ENCODE measurements at places on chromosomes 2 and 18. TPM values are rescaled to one million over a fixed set of nuclear protein-coding genes. Genes with fewer than 3 reads are reported as not detected.
A peak's percentile ranks its signal among the peaks of the same experiment; 100 is the strongest.

DNA sequence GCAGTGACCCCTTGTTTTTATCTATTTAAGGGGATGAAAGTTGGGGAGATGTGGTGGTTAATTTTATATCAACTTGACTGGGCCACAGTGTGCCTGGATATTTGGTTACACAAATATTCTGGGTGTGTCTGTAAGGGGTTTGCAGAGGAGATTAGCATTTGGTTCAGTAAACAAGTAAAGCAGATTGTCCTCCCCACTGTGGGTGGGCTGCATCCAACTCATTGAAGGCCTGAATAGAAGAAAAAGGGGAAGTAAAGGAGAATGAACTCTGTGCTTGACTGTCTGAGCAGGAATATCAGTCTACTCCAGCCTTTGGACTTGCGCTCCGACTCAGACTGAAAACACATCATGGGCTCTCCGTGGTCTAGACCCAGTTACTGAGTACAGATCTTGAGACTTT lies 80.9 kb downstream of the GCA start:
- no peak for DNase-seq
- no peaks in the 10 kb centered on the region for H3K27me3 ChIP-seq
- no peaks in the 10 kb centered on the region for H3K4me1 ChIP-seq
- no peak overlapping the region for H3K4me3 ChIP-seq

DNA sequence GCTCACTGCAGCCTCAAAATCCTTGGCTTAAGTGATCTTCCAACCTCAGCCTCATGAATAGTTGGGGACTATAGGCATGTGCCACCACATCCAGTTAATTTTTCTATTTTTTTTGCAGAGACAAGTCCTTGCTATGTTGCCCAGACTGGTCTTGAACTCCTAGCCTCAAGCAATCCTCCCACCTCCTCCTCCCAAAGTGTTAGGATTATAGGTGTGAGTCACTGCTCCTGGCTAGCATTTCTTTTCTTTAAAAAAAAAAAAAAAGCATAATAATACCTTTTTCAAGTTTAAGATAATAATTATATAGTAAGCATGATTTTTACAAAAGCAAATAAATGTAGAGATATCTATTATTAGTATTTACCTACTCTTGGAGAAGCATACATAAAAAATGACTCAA lies 36.1 kb downstream of the PPP4R1 start:
- H3K27ac ChIP-seq = no peak overlapping the region
- H3K4me3 ChIP-seq = no peak overlapping the region
- H3K27me3 ChIP-seq = no peaks in the 10 kb centered on the region
- DNase-seq = no peak
- peaks cover 60% of the 10 kb centered on the region for H3K36me3 ChIP-seq
- no peaks in the 10 kb centered on the region for H3K4me1 ChIP-seq

DNA sequence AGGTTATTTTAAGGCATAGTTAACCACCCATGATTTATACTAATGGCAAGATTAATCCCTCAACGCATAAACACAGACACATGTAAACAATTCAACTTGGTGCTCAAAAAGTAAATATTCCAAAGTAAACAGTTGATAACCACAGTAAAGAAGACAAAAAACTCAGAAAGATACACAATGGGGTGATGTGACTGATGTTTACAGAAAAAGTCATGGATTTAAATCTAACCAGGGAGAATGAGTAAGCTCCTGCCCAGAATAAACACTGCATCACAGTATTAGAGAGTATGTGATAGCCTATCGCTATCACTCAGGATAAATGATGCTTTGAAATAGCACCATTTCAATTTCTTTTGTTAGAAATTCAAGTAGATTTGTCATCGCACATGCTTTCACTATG lies 49.3 kb downstream of the HIBCH start:
- no peak for DNase-seq
- peaks cover 5% of the 10 kb centered on the region for H3K36me3 ChIP-seq
- H3K4me3 ChIP-seq = no peak overlapping the region
- H3K4me1 ChIP-seq = peaks cover 13% of the 10 kb centered on the region
- no peak overlapping the region for H3K27ac ChIP-seq
- H3K27me3 ChIP-seq = no peaks in the 10 kb centered on the region

Gene SPR
- polyA plus RNA-seq = 49.2 TPM

DNA sequence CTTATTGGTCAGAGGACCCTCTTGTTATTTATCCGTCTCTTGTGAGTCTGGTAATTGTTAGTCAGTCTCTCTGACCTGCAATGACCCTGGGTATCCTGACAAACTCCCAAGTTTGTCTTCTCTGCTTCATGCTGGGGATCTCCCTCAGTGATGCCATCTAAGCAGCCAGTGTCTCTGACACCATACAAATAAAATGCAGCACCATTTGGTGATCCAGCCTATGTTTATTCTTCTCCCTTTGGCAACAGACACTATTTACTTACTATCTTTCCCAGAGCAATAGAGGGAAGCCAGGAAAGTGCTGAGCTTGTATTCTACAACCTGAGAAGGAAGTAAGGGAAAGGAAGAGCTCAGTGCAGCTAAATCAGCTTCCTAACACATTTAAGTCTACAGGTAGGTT lies 15.9 kb downstream of the SERPINE2 start:
- no peak overlapping the region for H3K4me3 ChIP-seq
- DNase-seq = no peak
- H3K27ac ChIP-seq = no peak overlapping the region
- H3K36me3 ChIP-seq = no peaks in the 10 kb centered on the region
- H3K4me1 ChIP-seq = no peaks in the 10 kb centered on the region

GRCh38 chr2:119219873-119220272 lies 3.8 kb upstream of the STEAP3 start:
- H3K36me3 ChIP-seq = no peaks in the 10 kb centered on the region
- no peaks in the 10 kb centered on the region for H3K27me3 ChIP-seq
- H3K4me1 ChIP-seq = peaks cover 36% of the 10 kb centered on the region
- no peak overlapping the region for H3K27ac ChIP-seq
- DNase-seq = no peak

Gene SERPINB10
- not detected for polyA plus RNA-seq

GRCh38 chr18:50461251-50461650 lies 86.4 kb downstream of the SKA1 start:
- no peaks in the 10 kb centered on the region for H3K4me1 ChIP-seq
- H3K36me3 ChIP-seq = no peaks in the 10 kb centered on the region
- H3K27me3 ChIP-seq = no peaks in the 10 kb centered on the region
- no peak overlapping the region for H3K4me3 ChIP-seq
- H3K27ac ChIP-seq = no peak overlapping the region
- no peak for DNase-seq

- peaks cover 2% of the 10 kb centered on the region for H3K36me3 ChIP-seq
- no peak for DNase-seq
- no peak overlapping the region for H3K4me3 ChIP-seq
- no peaks in the 10 kb centered on the region for H3K27me3 ChIP-seq
Observed at GRCh38 chr2:112827604-112828185, 8.9 kb downstream of the IL1B start.

GRCh38 chr2:219368690-219369191 lies 19.0 kb downstream of the DNPEP start:
- peaks cover 15% of the 10 kb centered on the region for H3K4me1 ChIP-seq
- peak; percentile 61 for DNase-seq
- no peak overlapping the region for H3K4me3 ChIP-seq
- H3K36me3 ChIP-seq = peaks cover under 1% of the 10 kb centered on the region
- H3K27ac ChIP-seq = peak overlapping the region; percentile 51
- H3K27me3 ChIP-seq = no peaks in the 10 kb centered on the region

- H3K4me1 ChIP-seq = peaks cover 27% of the 10 kb centered on the region
- no peaks in the 10 kb centered on the region for H3K27me3 ChIP-seq
- peak; percentile 84 for DNase-seq
- no peak overlapping the region for H3K4me3 ChIP-seq
- H3K27ac ChIP-seq = no peak overlapping the region
Observed at GRCh38 chr2:10493634-10494281, 45.6 kb upstream of the ODC1 start.

- no peaks in the 10 kb centered on the region for H3K27me3 ChIP-seq
- no peak for DNase-seq
- no peak overlapping the region for H3K27ac ChIP-seq
- H3K4me3 ChIP-seq = no peak overlapping the region
- no peaks in the 10 kb centered on the region for H3K4me1 ChIP-seq
Observed at GRCh38 chr18:73758446-73758845, 389.2 kb downstream of the FBXO15 start.

- peaks cover 21% of the 10 kb centered on the region for H3K27me3 ChIP-seq
- DNase-seq = peak; percentile 29
- peak within 1 kb of the TSS; percentile 71 for H3K4me3 ChIP-seq
- peaks cover 21% of the 10 kb centered on the region for H3K4me1 ChIP-seq
Observed at GRCh38 chr2:152098496-152099366, at the start of gene CACNB4. Gene CACNB4, minus strand, starts transcription at chr2:152099044.

- H3K27ac ChIP-seq = no peak overlapping the region
- H3K4me1 ChIP-seq = peaks cover 7% of the 10 kb centered on the region
- H3K4me3 ChIP-seq = no peak overlapping the region
- DNase-seq = no peak
- peaks cover 31% of the 10 kb centered on the region for H3K36me3 ChIP-seq
- no peaks in the 10 kb centered on the region for H3K27me3 ChIP-seq
Observed at GRCh38 chr2:15359716-15360531, 201.2 kb downstream of the NBAS start.

GRCh38 chr2:10057231-10058107 lies 14.1 kb downstream of the KLF11 start:
- H3K27ac ChIP-seq = peak overlapping the region; percentile 34
- peak overlapping the region; percentile 20 for H3K4me3 ChIP-seq
- H3K4me1 ChIP-seq = peaks cover 23% of the 10 kb centered on the region
- no peaks in the 10 kb centered on the region for H3K27me3 ChIP-seq
- H3K36me3 ChIP-seq = peaks cover 33% of the 10 kb centered on the region
- peak; percentile 57 for DNase-seq

- H3K27ac ChIP-seq = peak overlapping the region; percentile 96
- H3K4me3 ChIP-seq = peak overlapping the region; percentile 61
- H3K4me1 ChIP-seq = peaks cover 78% of the 10 kb centered on the region
Observed at GRCh38 chr2:126657636-126658318, 1.8 kb downstream of the GYPC start.

DNA sequence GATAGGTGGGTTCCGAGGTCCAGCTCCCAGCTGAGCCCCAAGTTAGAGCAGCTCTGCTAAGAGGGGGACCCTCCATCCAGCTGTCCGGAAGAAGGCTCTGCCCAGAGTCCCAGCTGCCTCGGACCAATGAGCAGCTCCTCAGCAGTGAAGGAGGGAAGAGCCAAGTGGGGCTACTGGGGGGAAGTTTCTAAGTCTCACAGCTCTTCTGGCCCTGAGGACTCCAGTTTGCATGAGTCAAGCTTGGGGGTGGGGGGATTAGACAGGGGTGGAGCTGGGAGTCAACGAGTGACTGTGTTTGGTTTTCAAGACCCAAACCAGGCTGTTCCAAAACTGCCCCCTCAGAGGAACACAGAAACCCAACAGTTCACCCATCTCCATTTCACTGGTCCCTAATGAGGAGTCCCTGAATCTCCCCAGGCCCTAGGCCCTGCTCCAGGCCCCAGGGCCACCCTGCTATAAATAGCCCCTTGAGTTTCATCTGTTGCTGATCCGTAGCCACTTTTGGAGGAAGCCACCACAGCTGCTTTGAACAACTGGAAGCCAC lies 100.9 kb downstream of the TNS1 start:
- H3K4me3 ChIP-seq = no peak overlapping the region
- H3K27ac ChIP-seq = peak overlapping the region; percentile 92
- H3K27me3 ChIP-seq = no peaks in the 10 kb centered on the region
- peaks cover 100% of the 10 kb centered on the region for H3K4me1 ChIP-seq

- H3K36me3 ChIP-seq = no peaks in the 10 kb centered on the region
- no peak overlapping the region for H3K27ac ChIP-seq
- peaks cover 27% of the 10 kb centered on the region for H3K27me3 ChIP-seq
Observed at GRCh38 chr2:71455011-71455740, 1.8 kb downstream of the DYSF start.

Gene UGT1A10
- polyA plus RNA-seq = 2.2 TPM

- no peak overlapping the region for H3K27ac ChIP-seq
- no peak overlapping the region for H3K4me3 ChIP-seq
- peaks cover 18% of the 10 kb centered on the region for H3K36me3 ChIP-seq
- DNase-seq = no peak
- H3K4me1 ChIP-seq = peaks cover 15% of the 10 kb centered on the region
Observed at GRCh38 chr2:105768961-105769452, 24.3 kb downstream of the NCK2 start.

- H3K27ac ChIP-seq = peak overlapping the region; percentile 38
- peak; percentile 43 for DNase-seq
- no peaks in the 10 kb centered on the region for H3K27me3 ChIP-seq
- no peaks in the 10 kb centered on the region for H3K36me3 ChIP-seq
- no peak overlapping the region for H3K4me3 ChIP-seq
Observed at GRCh38 chr2:71716697-71717624, 263.6 kb downstream of the DYSF start.

Gene FEZ2
- 26.1 TPM for polyA plus RNA-seq

Gene OTOS
- polyA plus RNA-seq = not detected

DNA sequence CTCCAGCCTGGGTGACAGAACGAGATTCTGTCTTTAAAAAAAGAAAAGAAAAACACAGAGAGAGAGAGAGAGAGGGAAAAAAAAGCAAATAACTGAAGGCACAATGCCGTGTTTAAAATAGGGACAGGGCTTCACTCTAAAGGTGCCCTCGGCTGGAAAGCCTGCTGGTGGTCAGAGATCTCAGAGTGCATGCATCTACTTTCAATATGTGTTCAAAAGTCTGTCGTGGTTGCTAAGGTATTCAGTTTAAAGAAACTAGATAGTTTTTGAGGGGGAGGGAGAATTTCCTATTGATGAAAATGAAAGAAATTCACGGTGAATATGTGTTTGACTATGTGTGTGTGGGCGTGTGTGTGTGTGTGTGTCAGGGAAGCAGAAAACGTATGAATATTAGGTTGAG lies 11.0 kb upstream of the CBLN2 start:
- no peaks in the 10 kb centered on the region for H3K4me1 ChIP-seq
- no peaks in the 10 kb centered on the region for H3K36me3 ChIP-seq
- DNase-seq = no peak

DNA sequence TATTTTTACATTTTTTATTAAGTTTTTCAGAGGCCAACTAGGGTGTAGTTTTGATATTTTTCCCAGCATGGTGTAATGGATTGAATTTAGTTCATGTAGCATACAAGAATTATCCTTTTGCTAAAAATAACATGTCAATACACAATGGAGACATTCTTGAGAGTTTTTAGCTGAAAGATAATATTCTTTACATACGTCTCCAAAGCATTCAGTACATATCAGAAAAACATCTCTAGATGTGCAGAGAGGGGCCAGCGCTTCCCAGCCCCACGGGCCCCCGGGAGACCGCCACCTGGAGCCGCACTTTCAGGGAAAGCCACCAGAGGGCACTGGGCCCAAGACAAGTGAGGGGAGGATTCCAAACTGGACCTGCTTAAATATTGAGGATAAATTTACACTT lies 499.4 kb downstream of the GALR1 start:
- no peaks in the 10 kb centered on the region for H3K36me3 ChIP-seq
- H3K4me1 ChIP-seq = no peaks in the 10 kb centered on the region
- peaks cover 19% of the 10 kb centered on the region for H3K27me3 ChIP-seq
- no peak for DNase-seq

DNA sequence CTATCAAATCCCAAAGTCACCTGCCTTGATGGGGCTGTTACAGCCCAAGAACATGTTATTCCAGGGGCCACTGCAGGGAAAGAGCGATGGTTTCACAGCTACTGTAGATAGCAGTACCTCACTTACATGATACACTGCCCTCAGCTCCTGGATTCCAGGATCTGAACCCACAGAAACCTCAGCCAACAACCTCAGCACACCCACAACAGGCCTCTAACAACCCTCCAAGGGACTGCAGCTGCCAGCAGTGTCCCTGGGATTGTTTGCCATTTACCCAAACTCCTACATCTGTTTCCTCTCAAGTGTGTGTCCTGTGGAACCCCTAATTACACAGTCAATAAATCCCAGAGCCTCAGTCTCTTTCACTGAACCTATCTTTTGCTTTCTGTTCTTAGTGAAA lies 28.2 kb downstream of the OSBPL1A start:
- no peaks in the 10 kb centered on the region for H3K27me3 ChIP-seq
- peaks cover 15% of the 10 kb centered on the region for H3K36me3 ChIP-seq
- no peak for DNase-seq
- H3K4me1 ChIP-seq = no peaks in the 10 kb centered on the region
- H3K27ac ChIP-seq = no peak overlapping the region

GRCh38 chr2:24725956-24726355 lies 67.2 kb downstream of the PTRHD1 start:
- H3K36me3 ChIP-seq = peaks cover 36% of the 10 kb centered on the region
- peaks cover 13% of the 10 kb centered on the region for H3K4me1 ChIP-seq
- no peak overlapping the region for H3K27ac ChIP-seq
- H3K4me3 ChIP-seq = no peak overlapping the region
